Activated naive CD4-positive, alpha-beta T cell (primary cell): ENCODE measurements at places on chromosomes 6 and 20.

- DNase-seq: no peak
Observed at GRCh38 chr6:35500782-35501181, 3.9 kb upstream of the TEAD3 start.

DNA sequence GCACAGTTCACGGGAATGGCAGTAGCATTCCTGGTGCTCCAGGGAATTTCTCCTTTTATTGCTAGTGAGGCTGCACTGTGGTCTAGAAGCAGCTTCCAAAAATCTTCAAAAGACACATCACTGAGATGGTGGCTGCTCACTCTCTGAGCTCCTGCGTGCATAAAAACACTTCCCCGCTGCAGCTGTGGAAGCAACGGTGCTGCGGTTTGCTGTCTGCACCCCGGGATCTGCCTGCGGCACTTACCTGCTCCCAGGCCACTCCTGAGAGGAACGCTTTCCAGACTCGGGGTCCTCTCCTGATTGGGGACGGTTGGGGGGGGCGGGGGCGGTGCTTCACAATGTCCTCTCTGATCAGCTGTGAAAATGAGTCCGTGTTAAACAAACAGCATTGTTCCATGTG is 77.9 kb downstream of the TMEM242 start:
- no peak for DNase-seq

DNA sequence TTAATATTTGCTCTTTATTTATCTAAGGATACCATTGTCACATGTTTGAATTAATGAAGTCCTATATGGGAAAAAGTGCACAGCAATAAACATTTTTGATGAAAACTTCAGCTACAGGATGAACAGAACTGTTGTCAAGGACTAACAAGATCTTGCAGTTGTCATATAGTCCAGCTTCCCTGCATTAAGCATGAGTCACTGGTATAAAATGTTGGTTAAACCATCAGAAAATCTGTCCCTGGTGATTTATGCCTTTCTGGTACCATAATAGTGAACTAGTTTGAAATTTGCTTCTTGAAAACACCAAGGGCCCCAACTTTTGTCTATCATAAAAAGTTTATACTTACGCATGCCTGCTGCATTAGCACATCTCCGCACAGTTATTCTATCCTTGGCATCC is 60.4 kb upstream of the RSPO3 start:
- DNase-seq: no peak

GRCh38 chr6:43862925-43863324 is 92.9 kb downstream of the VEGFA start:
- DNase-seq: no peak

- DNase-seq: no peak
Observed at GRCh38 chr6:106360989-106361430, 493 bp downstream of the CRYBG1 start.

DNA sequence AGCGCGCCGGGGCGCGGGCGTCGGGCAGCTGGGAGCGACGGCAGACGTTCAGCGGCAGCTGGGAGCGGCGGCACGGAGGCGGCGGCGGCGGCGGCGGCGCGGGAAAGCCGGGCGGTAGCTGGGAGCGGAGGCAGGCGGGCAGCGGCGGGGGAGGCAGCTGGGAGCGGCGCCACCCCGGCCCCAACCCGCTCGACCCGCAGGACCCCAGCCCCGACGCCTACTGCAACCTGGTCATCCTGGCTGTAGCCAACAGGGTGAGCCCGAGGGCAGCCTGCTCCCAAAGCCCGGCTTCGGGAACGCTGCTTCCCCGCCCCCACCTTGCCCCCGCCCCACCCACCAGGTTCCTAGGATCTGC is 8.9 kb downstream of the CCM2L start:
- no peak for DNase-seq

GRCh38 chr20:43948455-43948854 is 33.8 kb downstream of the TOX2 start:
- DNase-seq: no peak

DNA sequence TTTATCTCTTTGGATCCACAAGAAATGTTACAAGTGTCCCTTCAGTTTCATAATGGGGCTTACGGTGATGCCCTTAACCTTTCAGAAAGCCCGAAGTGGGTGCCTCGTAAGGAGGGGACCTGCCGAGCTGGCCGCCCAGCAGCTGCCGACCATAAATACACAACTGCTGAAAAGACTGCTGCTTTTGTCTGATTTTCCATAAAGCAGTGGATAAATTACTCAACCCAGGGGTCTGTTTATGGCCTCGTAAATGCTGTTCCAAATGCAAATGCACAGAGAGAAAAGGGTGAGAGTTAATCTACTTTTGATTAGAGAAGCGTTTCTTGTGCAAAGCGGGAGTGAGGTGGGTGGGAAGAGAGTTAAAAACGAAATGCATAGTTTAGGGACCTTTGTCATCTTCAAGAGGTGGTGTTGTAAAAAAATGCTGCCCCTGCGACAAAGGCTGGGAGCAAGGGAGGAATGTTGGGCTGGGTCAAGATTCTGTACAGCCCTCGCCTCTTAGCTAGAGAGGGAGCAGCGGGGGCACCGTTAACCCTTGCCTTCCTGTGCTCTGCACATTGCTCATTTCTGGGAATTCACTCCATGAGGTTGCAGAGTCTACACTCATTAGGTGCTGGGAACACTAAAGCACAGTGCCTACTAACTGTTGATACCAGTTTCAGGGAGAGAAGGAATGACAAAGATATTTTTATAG is 112.0 kb upstream of the MTHFD1L start:
- no peak for DNase-seq

DNA sequence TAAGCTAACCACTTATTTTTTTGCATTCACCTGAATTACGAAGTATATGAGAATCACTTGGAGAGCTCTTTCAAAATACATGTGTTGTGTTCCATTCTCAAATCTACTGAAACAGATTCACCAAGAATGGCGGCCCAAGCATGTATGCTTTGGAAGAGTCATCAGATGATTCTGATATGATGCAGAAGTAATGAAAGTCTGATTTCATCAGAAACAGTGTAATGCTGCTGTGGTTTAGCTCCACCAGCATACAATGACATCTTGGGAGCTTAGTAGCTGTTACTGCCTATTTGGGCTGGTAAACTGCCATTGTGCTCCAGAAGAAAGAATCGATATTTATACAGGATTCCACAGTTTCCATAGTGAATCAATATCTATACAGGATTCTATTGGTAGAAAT is 52.9 kb downstream of the UBR2 start:
- DNase-seq: no peak

DNA sequence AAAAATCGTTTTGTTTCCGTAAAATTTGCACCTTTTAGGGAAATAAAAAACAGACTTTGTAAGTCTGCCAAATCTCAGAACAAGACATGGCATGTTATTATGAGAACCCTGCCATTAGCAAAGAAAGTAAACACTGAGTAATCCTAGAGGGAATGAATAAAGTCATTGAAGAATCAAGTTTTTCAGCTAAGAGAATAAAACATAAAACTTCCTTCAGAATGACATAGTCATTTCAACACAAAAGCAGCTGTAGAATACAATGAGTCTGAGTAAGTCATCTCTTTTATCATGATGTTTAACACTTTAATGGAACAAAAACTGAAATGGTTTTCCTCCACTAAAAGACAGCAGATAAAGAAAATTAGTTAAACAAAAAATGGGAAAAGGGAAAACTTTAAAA is 10.3 kb upstream of the DST start:
- DNase-seq: no peak

- no peak for DNase-seq
Observed at GRCh38 chr20:4226330-4227084, 211.1 kb upstream of the RNF24 start.

GRCh38 chr20:48420176-48420575 is 407.6 kb downstream of the PREX1 start:
- DNase-seq: no peak

GRCh38 chr6:7088076-7088742 is 19.6 kb upstream of the RREB1 start:
- no peak for DNase-seq

GRCh38 chr20:59231124-59231804 is 67.6 kb downstream of the ZNF831 start:
- DNase-seq: no peak

DNA sequence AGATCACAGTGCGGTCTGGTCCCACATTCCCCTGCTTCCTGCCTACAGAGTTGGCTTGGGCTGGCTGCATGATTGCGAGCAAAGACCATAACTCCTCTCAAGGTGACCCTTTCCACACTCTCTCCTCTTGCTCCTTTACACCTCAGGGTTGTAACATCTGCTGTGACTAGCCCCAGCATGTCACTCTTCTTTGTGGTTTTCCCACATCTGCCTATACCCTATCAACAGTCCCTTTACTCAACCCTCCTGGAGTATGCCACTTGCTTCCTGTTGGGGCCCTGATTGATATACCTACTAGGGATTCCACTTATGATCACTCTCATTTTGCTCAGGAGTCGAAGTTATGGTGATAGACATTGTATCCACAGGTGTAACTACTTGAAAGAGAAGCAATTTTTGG is 58.9 kb upstream of the SGK1 start:
- DNase-seq: no peak

- no peak for DNase-seq
Observed at GRCh38 chr6:18632670-18633410, 245.7 kb downstream of the RNF144B start.

- DNase-seq: no peak
Observed at GRCh38 chr20:42795111-42795695, 394.5 kb downstream of the PTPRT start.

- no peak for DNase-seq
Observed at GRCh38 chr6:16903470-16903869, 142.2 kb upstream of the ATXN1 start.

GRCh38 chr20:19976595-19977372 is 40.4 kb upstream of the NAA20 start:
- no peak for DNase-seq

DNA sequence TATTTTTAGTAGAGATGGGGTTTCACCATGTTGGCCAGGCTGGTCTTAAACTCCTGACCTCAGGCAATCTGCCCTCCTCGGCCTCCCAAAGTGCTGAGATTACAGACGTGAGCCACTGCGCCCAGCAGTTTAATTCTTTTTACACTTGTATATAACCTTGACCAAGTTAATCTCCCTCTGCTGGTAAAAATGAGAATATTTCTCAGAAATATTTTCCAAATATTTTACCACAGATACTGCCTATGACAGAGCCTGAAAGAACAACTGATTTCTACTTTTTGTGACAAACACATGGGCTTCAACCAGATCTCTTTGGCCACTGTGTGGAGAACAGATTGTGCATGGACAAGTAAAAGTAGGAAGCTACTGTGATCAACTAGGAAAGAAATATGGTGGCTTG is 21.2 kb upstream of the NHSL1 start:
- DNase-seq: no peak

DNA sequence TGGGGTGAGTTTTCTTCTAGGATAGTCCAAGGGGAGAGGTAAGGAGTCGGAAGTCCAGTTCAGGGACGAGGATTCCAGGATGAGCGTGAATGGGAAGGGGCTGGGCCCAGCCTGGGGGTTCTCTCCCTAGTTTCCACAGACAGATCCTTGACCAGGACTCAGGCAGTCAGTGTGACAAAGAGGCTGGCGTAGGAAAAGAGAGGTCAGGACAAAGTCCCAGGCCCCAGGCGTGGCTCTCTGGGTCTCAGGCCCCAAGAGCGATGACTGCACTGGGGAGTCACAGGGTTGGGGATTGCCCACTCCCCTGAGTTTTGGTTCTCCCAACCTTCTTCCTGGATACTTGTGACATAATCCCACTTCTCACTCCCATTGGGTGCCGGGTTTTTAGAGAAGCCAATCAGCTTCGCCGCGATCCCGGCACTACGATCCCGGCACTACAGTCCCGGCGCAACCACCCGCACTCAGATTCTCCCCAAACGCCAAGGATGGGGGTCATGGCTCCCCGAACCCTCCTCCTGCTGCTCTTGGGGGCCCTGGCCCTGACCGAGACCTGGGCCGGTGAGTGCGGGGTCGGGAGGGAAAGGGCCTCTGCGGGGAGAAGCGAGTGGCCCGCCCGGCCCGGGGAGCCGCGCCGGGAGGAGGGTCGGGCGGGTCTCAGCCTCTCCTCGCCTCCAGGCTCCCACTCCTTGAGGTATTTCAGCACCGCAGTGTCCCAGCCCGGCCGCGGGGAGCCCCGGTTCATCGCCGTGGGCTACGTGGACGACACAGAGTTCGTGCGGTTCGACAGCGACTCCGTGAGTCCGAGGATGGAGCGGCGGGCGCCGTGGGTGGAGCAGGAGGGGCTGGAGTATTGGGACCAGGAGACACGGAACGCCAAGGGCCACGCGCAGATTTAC is 46.2 kb upstream of the TRIM26 start:
- DNase-seq: peak; percentile 13

DNA sequence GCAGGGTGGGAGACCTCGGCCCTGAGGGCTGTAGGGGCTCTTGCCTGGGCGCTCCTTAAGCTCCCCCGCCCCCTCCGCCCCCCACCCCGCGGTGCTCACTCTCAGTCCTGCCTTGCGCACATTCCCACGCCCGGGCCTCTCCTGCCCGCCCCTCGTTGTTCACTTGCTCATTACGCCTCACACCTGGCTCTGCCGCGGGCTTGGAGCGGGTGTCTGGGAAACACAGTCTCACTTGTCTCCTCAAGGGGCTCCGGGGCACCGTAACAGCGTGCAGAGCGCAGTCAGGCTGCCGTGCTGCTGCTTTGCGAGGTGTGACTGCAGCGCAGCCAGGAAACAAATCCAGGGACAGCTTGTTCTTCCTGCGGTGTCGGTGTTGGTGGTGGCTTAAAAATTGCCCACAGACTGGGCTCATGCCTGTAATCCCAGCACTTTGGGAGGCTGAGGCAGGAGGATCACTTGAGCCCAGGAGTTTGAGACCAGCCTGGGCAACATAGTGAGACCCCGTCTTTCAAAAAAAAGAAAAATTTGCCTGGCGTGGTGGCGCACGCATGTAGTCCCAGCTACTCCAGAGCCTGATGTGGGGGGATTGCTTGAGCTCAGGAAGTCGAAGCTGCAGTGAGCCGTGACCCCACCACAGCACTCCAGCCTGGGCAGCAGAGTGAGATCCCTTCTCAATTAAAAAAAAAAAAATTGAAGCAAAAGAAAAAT is 4.6 kb downstream of the NPBWR2 start:
- DNase-seq: no peak

DNA sequence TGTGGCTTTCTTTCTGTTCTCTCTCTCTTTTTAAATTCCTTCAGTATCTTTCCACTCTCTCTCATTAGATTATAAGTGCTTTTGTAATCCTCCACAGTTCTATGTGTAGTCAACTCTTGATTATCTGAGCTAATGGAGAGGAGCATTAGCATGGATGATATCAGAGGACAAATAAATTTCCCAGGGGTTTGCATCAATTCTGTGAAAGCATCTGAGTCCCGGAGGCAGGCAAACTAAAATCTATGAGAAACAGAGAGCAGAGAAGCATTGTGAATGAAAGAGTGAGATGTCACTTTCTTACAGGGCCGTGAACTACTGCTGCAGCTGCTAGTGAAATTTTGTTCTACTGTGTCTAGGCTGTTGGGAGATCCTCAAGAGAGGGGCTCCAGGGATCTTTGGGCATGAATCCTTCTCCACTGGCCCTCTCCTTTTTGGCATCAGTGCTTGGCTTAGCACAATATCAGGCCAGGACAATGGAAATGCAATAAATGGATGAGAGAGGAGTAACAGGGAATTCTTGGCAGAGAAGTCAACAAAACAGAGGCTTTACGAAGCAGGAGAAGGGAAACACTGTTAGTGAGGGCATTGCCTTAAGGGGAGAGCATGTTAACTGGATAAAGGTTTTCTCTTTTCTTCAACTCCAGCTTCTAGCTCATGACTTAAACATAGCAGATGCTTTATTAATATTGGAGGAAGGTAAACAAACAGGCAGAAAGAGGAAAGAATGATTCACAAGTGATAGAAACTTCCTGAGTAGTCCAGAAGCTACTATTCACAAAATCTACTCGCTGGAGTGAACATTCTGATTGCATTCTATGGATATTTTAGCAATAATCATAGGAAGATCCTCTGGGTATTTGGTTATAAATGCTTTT is 847.0 kb upstream of the MAP3K7 start:
- no peak for DNase-seq

GRCh38 chr20:57892471-57892870 is 182.7 kb upstream of the PMEPA1 start:
- no peak for DNase-seq
